Motor neuron (in vitro differentiated cells): ENCODE measurements at places on chromosomes 2 and 18. TPM values are rescaled to one million over a fixed set of nuclear protein-coding genes. Genes with fewer than 3 reads are reported as not detected.

The C1QL2 gene
- 0.08 and 0.09 TPM in 2 replicates for total RNA-seq

GRCh38 chr2:96273763-96274162 lies 7.7 kb downstream of the CIAO1 start:
- ATAC-seq = peak; percentile 45

DNA sequence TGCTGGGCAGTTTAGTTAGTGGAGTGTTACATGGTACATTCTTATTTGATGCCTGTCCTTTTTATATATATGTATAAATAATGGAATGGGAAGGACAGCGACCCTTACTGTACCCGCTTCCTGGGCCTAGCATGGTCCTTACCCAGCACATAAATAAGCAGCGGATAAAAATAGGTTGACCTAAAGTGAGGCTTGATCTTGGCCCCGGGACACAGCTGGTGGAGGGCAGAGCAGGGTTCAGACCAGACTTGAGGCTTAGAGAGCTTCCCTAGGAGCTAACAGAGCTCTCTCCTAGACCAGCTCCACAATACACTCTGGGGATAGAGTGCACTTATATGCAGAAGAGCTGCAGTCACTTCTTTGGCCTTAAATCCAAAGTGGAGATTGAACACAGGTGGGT lies 46.9 kb upstream of the RPL31 start:
- ATAC-seq = no peak

DNA sequence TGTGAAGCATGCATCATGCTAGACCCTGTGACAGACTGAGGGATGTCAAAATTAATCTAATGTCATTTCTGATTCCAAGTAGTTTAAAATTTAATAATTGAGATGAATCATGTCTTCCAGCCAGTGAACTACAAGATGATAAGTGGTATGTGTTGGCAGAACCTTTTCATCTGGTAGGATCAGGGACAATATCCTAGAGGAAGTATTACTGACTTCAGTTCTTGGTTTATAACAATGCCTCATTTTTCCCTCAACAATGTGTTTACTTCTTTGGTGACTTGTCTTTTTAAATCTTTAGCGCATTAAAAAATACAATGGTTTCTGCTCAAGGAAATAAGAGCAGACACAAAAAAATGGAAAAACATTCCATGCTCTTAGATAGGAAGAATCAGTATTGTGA lies 69.4 kb downstream of the ARHGAP28 start:
- ATAC-seq = no peak

DNA sequence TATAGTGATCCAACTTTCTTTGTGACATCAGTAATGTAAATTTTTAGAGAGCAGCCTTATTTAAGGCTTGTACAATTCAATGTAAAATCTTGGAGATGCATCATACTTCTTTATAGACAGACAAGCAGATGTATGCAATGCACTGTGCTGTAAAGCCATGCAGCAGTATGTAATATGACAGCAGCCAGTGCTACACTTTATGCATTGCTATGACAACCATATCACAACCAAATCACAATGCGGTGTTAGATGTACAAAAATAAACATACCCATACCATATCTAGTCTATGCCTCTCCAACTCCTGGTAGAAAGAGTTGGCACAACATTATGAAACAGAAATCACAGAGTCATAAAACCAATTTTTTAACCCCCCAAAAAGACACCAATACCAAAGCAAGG lies 110.3 kb upstream of the WDSUB1 start:
- ATAC-seq = peak; percentile 63

DNA sequence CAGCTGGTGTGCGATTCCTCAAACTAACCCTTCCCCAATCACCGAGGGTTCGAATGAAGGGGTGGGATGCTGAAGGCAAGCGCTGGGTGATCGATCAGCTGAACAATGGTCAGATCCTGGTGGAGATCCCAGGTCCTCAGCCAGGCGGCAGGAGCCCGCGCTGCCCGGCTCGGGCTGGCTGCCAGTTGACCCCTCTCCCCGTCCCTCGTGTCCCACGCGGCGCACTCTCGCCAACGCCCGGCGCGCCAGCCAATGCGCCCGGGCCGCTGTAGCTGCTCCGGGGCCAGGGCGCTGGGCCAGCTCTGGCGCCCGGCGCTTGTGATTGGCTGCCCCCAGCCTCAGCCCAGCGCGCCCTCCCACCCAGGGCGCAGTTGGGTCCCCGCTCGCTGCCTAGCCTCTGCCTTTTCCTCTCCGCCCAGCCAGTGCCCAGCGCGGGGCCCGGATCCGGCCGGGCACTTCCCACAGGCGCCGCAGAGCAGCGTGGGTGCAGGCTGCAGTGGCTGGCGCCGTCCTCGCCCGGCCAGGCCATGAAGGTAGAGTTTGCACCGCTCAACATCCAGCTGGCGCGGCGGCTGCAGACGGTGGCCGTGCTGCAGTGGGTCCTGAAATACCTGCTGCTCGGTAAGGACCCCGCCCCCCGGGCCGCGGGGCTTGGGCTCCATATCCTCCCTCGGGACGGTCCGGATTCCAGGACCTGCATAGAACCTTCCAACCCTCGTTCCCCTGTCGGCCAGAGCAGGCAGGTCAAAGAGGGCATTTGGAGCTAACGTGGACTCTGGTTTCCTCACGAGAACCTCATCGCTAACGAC lies at the start of gene MOGAT1:
Gene MOGAT1, plus strand, starts transcription at position 400 of the 809 bp plus-strand sequence. Its CDS starts 128 bp downstream, at position 528.
- ATAC-seq = peak; percentile 94

The CNGA3 gene
- total RNA-seq = 2.0 and 2.3 TPM in 2 replicates

The EMILIN2 gene
- 0.82 and 0.88 TPM in 2 replicates for total RNA-seq

DNA sequence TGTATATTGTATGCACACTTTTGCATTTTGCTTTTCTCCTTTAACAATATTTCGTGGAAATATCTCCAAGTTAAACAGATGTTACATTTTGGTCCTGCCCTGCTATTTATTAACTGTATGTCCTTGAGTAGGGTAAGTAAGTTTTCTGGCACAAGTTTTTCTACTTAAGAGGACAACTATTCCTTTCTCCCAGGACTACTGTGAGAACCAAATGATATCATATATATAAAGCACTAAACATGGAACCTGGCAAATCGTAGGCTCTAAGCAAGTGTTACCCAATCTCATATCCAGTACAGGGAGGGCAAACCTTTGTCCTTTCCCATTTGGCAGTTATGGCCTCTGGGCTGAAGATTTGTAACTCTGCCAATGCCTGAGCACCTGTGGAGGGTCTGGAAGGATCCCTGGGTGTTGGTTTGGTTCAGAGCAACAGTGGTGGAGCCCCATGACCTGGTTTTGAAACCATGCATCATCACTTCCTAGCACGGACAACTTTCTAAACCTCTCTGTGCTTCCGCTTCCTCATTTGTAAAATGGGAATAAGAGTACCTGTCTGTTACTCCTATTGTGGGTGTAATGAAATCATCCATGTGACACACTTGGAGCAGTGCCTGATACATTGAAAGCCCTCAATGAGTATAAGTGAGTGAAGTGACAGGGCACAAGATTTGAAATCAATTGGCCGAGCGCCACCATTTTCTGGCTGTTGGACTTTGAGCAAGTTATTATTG lies 28.3 kb upstream of the ICOS start:
- ATAC-seq = no peak

The AMER3 gene
- 11.3 and 11.7 TPM in 2 replicates for total RNA-seq
